ENCODE measurements at places on chromosomes 5 and 9.

DNA sequence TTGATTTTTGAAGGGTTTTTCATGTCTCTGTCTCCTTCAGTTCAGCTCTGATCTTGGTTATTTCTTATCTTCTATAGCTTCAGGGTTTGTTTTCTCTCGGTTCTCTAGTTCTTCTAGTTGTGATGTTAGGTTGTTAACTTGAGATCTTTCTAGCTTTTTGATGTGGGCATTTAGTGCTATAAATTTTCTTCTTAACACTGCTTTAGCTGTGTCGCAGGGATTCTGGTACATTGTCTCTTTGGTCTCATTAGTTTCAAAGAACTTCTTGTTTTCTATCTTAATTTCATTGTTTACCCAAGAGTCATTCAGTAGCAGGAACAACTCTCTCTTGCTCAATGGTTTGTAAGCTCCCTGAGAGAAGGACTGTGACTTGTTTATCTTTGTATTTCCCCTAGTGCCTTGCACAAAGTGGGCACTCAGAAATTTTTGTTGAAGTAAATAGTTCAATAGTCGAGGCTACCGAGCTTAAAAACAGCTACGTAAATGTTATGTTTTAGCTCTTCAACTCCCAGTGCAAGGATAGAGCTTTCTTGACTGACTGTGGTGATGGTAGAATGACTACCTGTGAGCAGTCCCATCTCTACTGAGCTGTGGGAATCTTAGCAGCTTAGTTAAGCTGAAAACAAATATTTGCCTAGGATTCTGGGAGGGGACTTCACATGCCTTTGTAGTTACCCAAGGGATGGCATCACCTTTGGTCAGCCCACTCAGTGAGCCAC, 225.8 kb upstream of the ELL2 start:
- no peak for DNase-seq

GRCh38 chr5:159309689-159310433, 20.4 kb downstream of the IL12B start:
- no peak for DNase-seq

DNA sequence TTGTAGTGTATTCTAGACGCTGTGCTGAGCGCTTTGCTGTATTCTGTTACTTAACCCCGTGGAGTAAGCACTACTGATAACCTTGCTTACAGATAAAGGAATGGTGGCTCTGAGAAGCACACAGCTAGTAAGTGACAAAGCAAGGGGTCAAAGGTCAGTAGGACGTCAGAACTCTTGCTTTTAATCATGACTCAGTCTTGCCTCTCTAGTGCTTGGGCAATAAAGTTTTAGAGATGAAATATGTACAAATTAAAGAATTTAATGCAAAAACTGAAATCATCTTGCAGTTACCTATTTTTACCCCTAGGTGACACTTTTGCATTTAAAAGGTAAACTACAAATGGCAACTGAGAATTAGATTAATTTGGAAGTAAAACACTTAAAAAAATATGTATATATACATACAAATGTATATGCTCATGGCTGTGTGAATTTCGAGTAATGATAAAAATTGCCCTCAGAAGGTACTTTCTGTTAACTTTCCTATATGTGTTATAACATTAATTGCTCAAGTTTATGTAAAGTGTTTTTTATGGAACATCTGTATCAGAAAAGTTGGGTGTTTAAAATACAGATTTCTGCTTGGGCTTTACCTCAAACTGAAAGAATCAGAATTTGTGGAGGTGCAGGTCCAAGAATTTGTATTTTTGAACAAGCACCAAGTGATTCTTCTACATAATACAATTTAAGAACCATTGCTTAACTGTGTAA, 175.1 kb upstream of the DAB2 start:
- DNase-seq = no peak

GRCh38 chr5:83787631-83788030, 67.0 kb upstream of the HAPLN1 start:
- DNase-seq = no peak

DNA sequence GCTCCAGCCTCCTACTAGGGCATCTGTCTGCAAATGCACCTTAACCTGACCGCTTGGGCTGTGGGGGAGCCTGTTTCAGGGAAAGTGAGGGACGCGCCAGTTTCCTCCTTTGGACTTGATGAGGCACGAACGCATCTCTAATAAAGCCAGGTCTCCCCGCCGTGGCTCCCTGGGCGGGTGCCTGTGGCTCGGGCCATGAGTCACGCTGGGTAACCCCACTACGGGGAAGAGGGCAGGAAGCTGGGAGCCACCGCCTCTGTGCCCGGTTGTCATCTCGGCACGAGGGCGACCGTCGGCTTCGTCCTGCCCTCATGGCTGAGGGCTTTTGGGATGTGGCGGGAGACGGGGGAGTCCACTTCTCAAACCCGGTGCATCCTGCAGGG, 12.1 kb downstream of the NOTCH1 start:
- no peak for DNase-seq

- no peak for DNase-seq
Measured at GRCh38 chr9:26271495-26272122, 593.4 kb upstream of the TUSC1 start.

- DNase-seq = no peak
Measured at GRCh38 chr5:128881502-128882018, 83.7 kb upstream of the SLC27A6 start.

DNA sequence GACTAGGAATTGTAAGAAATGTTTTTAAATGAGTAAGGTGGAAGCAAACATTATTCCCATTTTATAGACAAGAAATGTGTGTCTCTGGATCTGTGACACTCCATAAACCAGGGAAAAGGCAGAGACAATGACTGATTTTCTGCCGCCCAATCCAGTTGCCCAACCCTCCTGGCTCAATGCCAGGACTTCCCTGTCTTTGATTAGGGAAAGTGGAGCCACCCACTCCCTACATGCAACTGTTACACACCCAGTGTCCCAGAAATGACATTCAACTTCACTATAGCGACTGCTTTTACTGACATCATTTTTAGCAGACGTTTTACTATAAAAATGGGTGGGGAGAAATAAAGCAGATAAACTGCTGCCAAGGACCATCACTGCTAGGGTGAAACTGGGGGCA, 79.7 kb downstream of the THBS4 start:
- no peak for DNase-seq

DNA sequence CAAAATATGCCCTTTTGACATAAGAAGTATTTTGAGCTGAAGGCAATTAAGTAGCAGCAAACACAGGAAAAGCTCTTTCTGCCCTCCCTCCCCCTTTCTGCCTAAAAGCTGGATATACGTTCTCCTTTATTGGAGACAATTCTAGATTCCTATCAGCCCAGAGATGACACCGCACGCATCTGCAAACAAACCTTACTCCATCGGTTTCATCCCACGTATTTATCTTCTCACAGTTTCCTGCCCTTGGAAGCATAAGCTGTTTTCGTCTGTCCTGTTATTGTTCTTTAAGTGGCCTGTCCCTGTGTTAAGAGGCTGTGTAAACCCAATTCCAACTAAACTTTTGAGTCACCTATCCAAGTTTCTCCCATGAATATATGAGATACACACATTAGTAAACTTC, 11.8 kb downstream of the TBC1D9B start:
- DNase-seq = no peak

GRCh38 chr9:109383356-109383755, 62.5 kb upstream of the EPB41L4B start:
- DNase-seq = no peak

DNA sequence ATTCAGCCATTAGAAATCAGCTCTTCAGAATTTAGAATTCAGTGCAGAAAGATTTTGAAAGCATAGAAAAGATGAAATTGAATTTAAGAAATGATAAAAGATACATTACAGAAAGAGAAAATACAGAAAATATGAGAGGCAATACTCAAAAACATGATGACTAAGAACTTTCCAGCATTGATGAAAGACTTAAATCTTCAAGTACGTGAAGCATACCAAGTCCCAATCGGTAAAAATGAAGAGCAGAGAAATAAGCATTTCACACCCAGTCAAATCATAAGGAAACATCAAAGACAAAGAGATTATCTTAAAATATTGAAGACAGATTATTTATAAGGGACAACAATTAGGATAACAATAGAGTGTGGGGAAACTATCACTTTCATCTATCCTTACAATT, 35.1 kb downstream of the MUSK start:
- DNase-seq = no peak

DNA sequence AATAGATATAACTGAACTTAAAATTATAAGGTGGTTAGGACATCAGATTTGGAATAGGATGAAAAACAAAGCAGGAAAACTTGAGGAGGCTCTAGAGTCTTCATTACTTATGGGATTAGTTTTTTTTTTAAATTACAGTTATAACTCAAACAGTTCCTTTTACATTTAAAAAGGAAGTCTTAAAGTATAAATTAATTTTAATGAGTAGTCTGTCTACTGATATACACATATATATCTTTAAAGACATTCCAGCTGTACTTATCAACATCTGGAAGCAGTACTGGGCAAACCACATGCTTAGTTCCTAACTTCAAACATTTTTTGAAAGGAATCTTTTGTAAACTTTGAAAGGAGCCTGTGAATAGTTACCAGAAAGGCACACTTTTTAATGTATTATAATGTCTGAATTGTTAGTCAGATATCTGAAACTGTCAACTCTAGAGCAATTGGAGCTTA, 6.0 kb downstream of the ACTBL2 start:
- DNase-seq = no peak

GRCh38 chr5:83877911-83878706, 157.5 kb upstream of the HAPLN1 start:
- no peak for DNase-seq

GRCh38 chr9:99241106-99241505, 19.0 kb downstream of the SEC61B start:
- no peak for DNase-seq

DNA sequence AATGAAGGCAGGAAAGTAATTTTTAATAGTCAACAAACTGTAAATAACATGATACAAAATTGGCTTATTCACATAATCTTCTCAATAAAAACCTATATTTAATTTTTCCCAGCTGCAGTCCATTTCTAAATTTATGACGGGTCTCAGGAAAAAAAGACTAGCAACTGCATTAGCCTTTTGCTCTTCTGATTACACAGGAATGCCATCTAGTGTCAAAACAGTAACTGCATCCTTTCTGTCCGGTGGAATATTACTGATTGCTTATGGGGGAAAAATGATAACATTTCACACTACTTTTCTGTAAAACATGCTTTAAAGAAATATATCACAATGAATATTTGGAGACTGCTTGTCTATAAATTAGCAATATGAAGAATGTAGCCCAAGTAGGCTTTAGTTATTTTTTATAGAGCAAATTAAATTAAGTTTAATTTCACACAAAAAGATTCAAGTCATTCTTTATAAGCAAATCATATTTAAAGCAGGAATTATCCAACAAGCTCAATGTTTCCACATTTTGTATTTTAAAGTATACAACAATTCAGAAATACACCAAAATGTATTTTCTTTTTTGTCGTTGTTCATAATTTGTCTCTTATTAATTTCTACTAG, 534.7 kb downstream of the CDH10 start:
- peak; percentile 69 for DNase-seq

DNA sequence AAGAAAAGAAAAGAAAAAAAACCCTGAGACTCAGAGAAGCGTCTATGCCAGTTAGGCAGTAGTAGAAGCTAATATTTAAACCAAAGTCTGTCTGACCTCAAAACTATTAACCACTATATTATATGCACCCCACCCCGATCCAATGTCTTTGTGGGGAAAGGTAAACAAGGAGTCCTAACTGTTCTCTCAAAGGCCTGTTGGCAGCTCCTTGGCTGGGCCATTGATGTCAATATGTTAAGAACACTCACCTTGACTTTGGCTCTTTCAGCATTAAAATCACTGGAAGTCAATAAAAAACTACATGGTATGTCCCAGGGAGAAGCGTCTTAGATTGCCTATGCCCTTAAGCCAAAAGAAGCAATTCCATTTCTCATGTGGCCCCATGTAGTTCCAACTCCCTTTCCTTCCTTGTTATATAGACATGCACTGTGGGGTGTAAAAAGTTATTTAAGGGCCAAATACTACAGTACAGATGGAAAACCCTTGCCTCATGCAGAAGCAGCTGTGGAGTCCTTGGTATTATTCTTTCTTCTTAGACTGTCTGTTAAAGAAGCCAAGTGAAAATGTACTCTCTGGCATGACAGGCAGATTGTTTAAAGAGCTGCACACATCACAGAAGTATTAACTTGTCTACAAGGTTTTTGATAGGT, 308.6 kb upstream of the RPS23 start:
- DNase-seq = no peak

- no peak for DNase-seq
Measured at GRCh38 chr9:137974746-137975526, 97.4 kb downstream of the CACNA1B start.

GRCh38 chr9:95757439-95757838, 118.1 kb upstream of the ERCC6L2 start:
- no peak for DNase-seq

GRCh38 chr9:2634818-2635217, 13.2 kb downstream of the VLDLR start:
- DNase-seq = no peak

DNA sequence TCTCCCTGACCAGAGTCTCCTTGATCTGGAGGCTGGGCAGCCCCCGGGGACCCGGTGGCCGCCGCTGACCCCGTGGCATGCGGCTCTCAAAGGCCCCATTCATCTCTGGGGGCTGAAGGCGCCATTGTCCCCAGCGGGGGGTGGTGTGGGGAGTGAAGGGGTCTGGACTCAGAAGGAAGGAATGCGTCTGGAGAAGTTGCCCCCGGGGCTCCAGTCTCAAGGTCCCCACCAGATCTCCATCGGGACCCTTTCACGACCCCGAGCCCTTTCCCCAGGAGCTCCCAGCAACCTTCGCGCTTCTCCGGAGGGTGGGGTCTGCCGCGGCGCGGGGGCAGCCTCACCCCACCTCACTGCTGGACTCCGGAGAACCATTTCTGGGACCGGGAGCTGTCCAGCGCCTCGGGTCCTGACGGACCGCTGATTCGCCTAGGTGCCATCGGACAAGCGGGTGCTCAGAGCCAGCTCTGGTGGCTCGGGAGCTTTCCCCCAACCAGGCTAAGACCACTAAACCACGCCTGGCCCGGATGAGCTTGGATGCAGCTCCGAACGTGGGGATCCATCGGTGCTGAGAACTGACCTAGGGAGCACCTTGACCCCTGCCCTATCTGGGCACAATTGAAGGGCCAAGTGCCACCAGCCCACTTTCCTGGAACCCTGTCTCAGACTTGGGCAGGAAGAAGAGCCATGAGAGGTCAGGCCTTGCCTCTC, 5.1 kb upstream of the PCDH1 start:
- no peak for DNase-seq

DNA sequence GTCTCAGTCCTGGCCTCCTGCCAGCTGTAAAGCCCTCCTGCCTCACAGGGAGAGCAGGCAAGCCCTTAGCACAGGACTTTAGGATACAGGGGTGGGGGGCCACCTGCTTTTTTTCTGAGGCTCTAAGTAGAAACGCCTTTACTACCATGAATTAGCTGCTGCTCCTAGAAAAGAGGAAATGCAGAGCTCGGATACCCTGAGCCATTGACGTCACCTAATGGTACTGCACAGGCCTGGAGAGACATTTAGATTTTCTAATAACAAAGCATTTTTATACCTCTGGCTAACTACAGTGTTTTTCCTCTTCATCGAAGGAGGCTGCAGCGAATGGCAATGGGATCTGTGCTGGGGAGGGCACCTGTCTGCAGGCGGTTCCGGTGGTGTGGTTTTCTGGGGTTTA, 137.0 kb downstream of the WDR41 start:
- no peak for DNase-seq

- no peak for DNase-seq
Measured at GRCh38 chr5:483011-483410, 40.0 kb downstream of the EXOC3 start.

- DNase-seq = no peak
Measured at GRCh38 chr9:125617087-125617486, 89.9 kb downstream of the MAPKAP1 start.

- no peak for DNase-seq
Measured at GRCh38 chr9:33437898-33438297, 9.5 kb downstream of the AQP3 start.

Measured in NCI-H1092 treated with DMSO at 0.1 percent for 48 hours (cell line).